Stimulated activated CD4-positive, alpha-beta T cell treated with anti-CD3 and anti-CD28 coated beads, Interleukin-4, amount 100 ng/mL, for 24 hours (primary cell): ENCODE measurements at places on chromosomes 6 and 20.

DNA sequence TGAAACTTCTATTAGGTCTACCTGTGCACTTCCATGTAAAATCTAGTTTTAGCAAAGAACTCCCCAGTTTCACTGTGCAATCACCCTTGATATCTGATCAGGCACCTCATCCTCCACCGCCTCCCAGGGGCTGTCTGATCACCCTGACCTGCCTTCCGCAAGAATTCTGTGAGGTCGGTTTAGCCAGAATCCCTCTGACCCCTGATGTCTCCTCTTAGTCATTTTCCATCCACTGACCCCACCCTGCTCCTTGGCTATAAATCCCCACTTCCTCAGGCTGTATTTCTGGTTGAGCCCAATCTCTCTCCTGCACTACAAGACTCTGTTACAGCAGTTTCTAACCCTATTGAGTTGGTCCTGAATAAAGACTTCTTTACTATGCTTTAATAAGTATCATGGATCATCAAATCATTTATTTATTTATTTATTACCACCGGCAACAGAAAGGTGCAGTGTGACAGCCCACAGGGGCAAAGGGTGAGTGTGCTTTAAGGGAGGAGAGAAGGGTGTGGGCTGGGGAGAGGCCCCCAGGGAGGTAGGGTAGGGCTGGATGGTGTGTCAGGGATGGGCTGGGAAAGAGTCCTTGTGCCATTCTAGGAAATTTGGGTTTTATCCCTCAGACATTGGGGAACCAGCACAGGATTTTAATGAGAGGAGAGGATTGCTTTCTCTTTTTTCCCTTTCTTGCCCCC lies 11.2 kb upstream of the SERPINB6 start:
- DNase-seq: no peak

DNA sequence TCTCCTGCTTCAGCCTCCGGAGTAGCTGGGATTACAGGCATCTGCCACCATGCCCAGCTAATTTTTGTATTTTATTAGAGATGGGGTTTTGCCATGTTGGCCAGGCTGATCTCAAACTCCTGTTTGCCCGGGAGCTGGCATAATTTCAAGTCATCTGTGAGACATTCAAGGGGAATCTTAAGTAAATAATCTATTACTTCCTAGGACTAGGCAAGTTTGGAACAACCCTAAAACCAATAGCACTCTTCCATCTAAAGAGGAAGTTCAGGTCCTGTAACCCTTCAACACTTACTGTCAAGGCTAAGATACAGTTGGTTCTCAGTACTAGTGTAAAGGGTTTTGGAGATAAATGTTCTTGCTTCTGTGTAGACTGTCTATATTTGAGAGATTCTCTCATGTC lies 267.8 kb upstream of the IRAK1BP1 start:
- DNase-seq: no peak

GRCh38 chr6:53930330-53930729 lies 135.5 kb downstream of the LRRC1 start:
- DNase-seq: no peak

DNA sequence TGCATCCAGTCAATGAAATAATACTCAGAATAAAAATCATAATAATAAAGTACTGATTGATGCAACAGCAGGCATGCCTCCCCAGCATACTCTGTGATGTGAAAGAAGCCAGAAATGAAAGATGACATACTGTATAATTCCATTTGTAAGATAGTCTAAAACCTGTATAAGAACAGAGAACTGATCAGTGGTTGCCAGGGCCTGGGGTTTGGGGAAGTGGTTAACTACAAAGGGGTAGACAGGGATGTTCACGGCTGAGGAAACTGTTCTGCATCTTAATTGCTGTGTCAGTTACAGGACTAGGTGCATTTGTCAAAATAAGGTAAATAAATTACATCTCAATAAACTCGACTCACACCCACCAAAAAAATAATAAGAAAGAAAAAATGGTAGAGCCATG lies 81.3 kb upstream of the BMP2 start:
- DNase-seq: no peak

DNA sequence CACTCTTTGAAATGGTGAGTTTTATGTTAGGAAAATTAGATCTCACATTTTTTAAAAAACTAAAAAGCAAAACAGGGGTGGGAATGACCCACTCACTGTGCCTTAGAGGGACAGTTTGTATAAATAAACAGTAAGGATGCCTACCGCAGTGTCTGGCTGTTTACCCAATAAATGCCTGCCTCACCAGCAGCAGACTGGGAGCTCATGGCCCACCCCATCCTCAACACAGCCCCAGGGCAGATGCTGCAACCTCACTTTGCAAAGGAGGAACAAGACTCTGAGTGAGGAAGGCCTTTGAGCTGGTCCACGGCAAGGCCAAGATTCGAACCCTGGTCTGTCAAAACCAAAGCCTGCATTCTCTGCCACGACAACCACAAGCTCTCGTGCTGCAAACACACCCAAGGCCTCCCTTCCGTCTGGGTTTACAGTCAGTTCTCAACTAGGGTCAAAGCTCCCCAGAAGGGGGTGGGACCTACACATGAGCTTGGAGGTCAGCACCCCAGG lies 77.8 kb downstream of the BMP7 start:
- DNase-seq: no peak

- DNase-seq: no peak
Measured at GRCh38 chr6:163392533-163392932, 22.0 kb upstream of the QKI start.

DNA sequence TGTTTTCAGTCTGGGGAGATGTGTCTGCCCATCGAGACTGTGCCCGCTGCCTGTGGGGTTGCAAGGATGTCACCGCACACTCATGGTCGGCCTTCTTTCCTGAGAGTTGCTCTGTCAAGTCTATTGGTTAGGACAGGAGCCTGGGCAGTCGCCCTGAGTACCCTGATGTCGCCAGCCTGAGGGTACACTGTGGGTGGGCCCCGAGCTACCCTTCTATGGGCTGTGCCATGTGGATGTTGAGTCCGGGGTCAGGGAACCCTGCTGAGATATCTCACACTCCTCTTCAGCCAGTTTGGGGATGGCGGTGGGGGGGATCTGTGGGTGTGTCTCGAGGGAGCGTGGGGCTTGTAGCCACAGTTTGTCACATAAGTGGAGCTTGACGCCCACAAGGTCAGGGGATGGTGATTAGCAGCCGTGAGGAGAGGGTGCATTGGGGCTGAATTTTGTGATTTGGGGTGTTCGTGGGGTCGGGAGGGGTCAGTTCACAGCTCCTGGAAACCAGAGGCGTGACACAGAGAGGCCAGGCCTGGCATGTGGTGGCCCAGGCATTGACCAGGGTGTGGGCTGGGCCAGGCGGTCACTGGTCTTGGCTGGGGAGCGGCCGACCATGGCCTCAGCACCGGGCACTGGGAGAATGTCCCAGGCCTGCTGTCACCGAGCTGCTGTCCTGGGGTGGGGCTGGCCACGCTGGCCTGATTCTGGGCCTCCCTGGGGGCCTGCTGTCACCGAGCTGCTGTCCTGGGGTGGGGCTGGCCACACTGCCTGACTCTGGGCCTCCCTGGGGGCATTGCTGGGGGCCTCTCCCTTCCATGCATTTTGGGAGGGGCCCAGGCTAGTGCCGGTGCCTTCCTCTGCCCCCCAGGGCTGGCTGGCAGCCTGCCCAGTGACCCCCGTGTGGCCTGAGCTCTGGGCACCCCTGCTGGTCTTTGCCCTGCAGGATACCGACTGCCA lies 1.6 kb upstream of the NPBWR2 start:
- peak; percentile 1 for DNase-seq

DNA sequence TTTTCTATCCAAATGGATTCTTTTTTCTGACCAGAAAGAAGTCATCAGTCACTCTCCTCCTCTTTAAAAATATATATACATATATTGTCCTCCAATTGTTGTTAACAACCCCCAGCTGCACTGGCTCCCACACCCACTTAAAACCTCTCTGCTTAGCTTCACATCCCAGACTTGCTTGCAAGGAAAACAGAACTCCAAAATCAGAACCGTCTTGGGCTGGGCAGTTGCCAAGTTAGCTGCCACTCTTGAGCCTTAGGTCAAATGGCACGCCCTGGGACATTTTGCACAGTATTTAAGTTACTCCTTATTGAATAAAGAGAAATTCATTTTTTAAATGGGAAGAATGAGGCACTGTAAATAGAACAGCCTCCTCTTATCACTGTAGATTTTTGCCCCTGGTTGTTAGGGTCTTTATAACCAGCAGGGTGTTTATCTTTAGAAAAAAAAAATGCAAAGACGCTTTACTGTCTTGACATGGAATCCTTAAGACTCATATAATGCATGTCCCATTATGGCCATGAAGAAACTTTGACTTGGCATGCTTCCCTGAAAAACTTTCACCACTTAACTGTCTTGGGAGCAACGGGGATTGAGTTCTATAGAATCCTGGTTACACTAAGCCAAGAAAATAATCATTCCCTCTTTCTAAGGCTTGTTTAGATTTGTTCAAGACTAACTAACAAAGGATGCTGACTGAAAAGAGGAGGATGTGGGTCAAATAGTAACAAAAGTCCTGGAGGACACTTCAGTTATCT lies 204.5 kb downstream of the ISM1 start:
- DNase-seq: no peak

- DNase-seq: no peak
Measured at GRCh38 chr20:60310560-60311349, 352.5 kb downstream of the CDH26 start.

GRCh38 chr6:31822036-31822821 lies 5.3 kb upstream of the HSPA1B start:
- peak; percentile 65 for DNase-seq

DNA sequence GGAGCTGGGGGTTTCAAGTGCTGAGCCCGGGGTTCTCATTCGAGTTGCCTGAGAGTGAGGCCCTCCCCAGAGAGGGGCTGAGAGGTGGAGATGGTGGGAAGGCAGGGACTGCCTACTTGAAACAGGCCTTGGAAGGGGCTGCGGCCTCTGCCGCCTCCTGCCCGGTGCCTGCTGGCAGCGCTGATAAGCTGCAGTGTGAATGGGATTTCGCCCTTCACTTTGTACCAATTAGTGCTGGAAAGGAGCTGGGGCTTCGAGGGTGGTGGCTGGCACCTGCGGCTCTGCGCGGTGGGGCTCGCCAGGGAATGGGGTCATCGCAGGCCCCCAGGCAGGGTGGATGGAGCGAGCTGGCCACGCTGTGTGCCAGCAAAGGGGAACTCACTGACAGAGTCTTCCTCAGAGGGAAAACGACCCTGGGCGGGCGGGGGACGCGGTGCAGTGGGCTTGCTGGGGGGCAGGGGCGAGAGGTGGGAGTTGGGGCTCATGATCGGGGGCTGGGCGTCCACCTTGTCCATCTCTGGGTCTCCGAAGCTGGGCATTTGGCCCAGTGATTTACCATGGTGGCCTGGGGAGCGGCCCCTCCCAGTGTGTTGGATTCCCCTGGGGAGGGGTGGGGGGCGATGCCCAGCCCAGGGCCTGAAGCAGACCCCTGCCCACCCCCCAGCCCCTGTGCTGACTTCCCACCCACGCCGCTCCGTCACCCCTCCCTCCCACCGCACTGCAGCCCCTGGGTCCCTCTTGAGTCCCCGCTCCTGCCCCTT lies 22.9 kb downstream of the COL20A1 start:
- DNase-seq: no peak

DNA sequence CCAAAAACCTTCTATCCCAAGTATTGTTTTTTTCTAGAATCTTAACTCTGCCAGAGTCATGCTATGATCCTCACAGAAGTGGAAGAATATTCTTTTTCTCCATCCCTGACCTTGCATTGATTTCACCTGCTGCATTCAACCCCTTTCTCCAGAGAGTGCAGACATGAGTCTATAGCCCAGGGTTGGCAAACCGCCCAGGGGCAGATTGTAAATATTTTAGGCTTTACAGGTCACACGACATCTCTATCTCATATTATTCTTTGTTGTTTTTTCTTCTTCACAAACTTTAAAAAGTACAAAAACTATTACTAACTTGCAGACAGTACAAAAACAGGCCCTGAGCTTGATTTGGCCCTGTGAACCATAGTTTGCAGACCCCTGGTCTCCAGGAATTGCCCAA lies 112.1 kb upstream of the ASF1A start:
- no peak for DNase-seq

GRCh38 chr6:108497883-108498282 lies 62.8 kb upstream of the FOXO3 start:
- DNase-seq: no peak
